ENCODE measurements at places on chromosomes 11 and 22. TPM values are rescaled to one million over a fixed set of nuclear protein-coding genes. Genes with fewer than 3 reads are reported as not detected.

GRCh38 chr11:116234989-116235568, 537.7 kb downstream of the BUD13 start:
- H3K27me3 ChIP-seq: no peaks in the 10 kb centered on the region
- H3K27ac ChIP-seq: no peak overlapping the region
- no peak for DNase-seq
- H3K4me1 ChIP-seq: no peaks in the 10 kb centered on the region
- H3K36me3 ChIP-seq: no peaks in the 10 kb centered on the region

Gene OR52R1
- total RNA-seq: not detected

DNA sequence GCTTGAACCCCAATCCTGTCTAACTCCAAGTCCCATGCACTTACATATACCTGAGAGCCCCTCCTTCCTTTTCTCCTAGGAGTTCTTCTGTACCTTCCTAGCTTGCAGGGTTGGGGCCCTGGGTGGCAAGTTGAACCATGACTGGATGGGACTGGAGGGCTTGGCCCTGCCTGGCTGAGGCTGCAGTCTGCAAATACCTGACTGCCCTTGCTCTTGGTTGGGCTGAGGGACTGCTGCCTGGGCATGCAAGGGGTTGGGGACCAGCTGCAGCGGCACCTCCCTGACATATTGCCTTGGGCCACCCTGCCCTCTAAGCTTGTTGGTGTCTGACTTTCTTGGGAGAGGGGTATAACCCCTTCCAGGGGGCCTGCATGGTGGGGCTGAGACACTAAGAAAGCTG, 9.8 kb upstream of the SLC39A13 start:
- DNase-seq: no peak
- H3K27ac ChIP-seq: no peak overlapping the region
- H3K27me3 ChIP-seq: no peaks in the 10 kb centered on the region
- H3K4me1 ChIP-seq: peaks cover 47% of the 10 kb centered on the region
- no peak overlapping the region for H3K4me3 ChIP-seq

DNA sequence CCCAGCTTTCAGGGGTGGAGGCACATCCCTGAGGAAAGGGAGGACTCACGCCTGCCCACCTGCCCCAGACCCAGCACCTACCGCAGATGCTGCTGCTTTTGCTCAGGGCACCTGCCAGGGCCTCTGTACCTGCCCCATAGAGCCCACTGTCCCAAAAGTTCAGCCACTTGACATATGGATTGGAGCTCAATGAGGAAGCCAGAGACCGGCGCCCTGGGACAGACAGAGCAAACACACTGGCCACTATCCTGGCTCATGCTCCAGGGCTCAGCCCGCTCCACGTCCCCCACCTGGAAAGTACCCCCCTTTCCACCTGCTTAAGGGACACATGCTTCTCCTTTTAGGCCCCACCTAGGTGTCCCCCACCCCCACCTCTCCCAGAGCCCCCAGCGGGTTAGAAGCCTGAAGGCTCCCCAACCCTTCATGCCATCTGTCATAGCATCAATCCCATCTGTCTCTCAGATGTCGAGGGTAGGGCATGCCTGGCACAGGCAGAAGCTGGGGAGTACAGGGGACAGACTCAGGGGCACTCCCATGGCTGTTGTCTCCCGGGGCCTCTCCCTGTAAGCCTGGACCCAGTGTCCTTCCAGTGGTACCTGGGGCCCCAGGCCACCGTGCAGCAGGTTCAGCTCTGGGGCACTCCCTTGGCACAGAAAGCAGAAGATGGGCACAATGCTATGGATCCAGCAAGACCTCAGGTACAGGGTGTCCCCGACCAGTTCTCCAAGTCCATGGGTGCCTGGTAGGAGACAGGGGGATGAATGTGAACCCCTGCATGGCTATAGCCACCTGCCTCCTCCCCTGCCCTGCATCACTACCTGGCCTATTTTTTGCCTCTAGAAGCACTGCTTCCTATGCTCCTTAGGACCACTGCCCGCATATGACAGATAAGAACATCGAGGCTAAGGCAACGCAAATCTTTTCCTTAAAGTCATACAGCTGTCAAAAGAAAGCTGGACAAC, 2.2 kb upstream of the P2RX6 start:
- H3K27me3 ChIP-seq: no peaks in the 10 kb centered on the region
- no peak overlapping the region for H3K4me3 ChIP-seq
- H3K36me3 ChIP-seq: no peaks in the 10 kb centered on the region
- H3K27ac ChIP-seq: peak overlapping the region; percentile 61
- H3K4me1 ChIP-seq: peaks cover 23% of the 10 kb centered on the region
- DNase-seq: no peak

Gene MYOD1
- total RNA-seq: not detected

DNA sequence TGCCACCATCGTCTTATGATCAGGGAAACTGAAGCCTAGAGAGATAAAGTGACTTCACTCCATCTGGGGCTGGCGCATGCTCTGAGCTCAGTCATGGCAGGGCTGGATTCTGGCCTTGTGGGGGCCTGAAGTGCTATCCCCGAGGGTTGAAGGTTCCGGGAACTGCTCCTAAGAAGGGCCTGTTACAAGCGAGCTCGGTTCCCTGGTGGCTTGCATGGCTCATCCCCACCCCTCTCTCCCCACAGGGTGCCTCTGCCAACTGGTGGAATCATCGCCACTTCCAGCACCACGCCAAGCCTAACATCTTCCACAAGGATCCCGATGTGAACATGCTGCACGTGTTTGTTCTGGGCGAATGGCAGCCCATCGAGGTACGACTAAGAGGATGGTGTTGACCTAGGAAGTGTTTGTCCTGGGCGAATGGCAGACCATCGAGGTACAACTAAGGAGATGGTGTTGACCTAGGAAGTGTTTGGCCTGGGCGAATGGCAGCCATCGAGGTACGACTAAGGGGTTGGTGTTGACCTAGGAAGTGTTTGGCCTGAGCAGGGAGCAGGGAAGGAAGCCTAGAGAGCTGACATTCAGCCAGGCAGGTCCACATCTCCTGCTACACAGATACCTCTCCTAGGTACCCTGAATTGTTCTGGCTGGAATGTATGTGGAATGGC, 19.9 kb downstream of the FADS2 start:
- H3K27me3 ChIP-seq: no peaks in the 10 kb centered on the region
- no peaks in the 10 kb centered on the region for H3K4me1 ChIP-seq
- H3K27ac ChIP-seq: no peak overlapping the region
- H3K4me3 ChIP-seq: no peak overlapping the region

- no peaks in the 10 kb centered on the region for H3K27me3 ChIP-seq
- H3K27ac ChIP-seq: no peak overlapping the region
- no peak for DNase-seq
- H3K36me3 ChIP-seq: no peaks in the 10 kb centered on the region
Observed at GRCh38 chr11:132122735-132123134, 752.3 kb downstream of the NTM start.

Gene POU2AF1
- total RNA-seq: 0.64 TPM

GRCh38 chr11:92123540-92123939, 101.1 kb upstream of the FAT3 start:
- no peaks in the 10 kb centered on the region for H3K4me1 ChIP-seq
- no peak for DNase-seq
- no peak overlapping the region for H3K4me3 ChIP-seq
- H3K27ac ChIP-seq: no peak overlapping the region
- H3K36me3 ChIP-seq: no peaks in the 10 kb centered on the region

DNA sequence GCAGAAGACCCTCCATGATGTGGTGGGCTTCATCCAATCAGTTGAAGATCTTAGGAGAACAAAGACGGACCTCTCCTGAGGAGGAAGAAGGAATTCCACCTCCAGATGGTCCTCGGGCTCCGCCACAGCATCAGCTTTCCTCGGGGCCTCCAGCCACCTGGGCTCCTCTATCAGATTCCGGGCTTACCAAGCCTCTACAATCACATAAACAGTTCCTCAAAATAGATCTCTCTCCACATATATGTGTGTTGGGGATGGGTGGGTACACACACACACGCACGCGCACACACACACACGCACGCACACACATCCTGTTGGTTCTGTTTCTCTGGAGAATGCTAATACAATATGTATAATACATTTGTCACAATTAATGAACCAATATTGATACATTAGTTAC, 18.8 kb upstream of the NLRP6 start:
- no peaks in the 10 kb centered on the region for H3K36me3 ChIP-seq
- H3K27ac ChIP-seq: no peak overlapping the region
- no peaks in the 10 kb centered on the region for H3K4me1 ChIP-seq
- H3K27me3 ChIP-seq: no peaks in the 10 kb centered on the region

Gene OR56B4
- not detected for total RNA-seq

GRCh38 chr11:111367411-111368284, 11.4 kb downstream of the POU2AF1 start:
- H3K27ac ChIP-seq: no peak overlapping the region
- H3K36me3 ChIP-seq: no peaks in the 10 kb centered on the region
- no peak overlapping the region for H3K4me3 ChIP-seq
- DNase-seq: no peak
- H3K27me3 ChIP-seq: no peaks in the 10 kb centered on the region
- no peaks in the 10 kb centered on the region for H3K4me1 ChIP-seq

Gene SPON1
- total RNA-seq: 58.1 TPM

- peaks cover 26% of the 10 kb centered on the region for H3K4me1 ChIP-seq
- DNase-seq: no peak
- no peak overlapping the region for H3K27ac ChIP-seq
- no peaks in the 10 kb centered on the region for H3K36me3 ChIP-seq
Observed at GRCh38 chr22:48096851-48097665, 1334.6 kb downstream of the TBC1D22A start.

- no peaks in the 10 kb centered on the region for H3K27me3 ChIP-seq
- no peak for DNase-seq
- no peaks in the 10 kb centered on the region for H3K36me3 ChIP-seq
Observed at GRCh38 chr11:113947994-113948393, 26.9 kb upstream of the HTR3A start.

DNA sequence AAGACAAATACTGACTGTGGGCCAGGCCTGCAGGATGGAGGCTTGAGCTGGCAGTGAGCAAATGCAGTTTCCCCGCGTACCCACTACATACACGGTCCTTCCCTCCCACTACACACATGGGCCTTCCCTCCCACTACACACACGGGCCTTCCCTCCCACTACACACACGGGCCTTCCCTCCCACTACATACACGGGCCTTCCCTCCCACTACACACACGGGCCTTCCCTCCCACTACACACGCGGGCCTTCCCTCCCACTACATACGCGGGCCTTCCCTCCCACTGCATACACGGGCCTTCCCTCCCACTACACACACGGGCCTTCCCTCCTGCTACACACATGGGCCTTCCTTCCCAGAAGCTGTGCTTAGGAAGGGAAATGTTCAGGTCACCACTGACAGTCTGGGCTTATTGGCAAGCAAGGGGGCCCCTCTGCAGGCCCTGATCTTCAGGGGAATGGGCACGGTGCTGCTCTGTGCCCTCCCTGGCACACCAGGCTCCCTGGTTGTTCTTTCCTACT, 10.8 kb downstream of the DNAL4 start:
- H3K36me3 ChIP-seq: peaks cover 8% of the 10 kb centered on the region
- no peak for DNase-seq
- H3K4me1 ChIP-seq: peaks cover 7% of the 10 kb centered on the region
- H3K27ac ChIP-seq: no peak overlapping the region
- no peaks in the 10 kb centered on the region for H3K27me3 ChIP-seq
- H3K4me3 ChIP-seq: no peak overlapping the region

- no peaks in the 10 kb centered on the region for H3K36me3 ChIP-seq
- H3K4me1 ChIP-seq: no peaks in the 10 kb centered on the region
- H3K27ac ChIP-seq: no peak overlapping the region
- H3K27me3 ChIP-seq: no peaks in the 10 kb centered on the region
Observed at GRCh38 chr11:5242933-5243815, 6.5 kb downstream of the HBG1 start.

DNA sequence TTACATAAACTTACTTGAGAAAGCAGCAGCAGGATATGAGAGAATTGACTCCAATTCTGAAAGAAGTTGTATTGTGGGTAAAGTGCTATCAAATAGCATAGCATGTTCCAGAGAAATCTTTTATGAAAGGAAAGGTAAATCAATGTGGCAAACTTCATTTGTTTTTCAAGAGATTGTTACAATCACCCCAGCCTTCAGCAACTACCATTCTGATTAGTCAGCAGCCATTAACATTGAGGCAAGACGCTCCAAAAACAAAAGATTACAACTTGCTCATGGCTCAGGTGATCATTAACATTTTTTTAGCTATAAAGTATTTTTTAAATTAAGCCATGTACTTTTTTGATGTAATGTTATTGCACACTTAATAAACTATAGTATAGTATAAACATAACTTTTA, 357.2 kb downstream of the TMEM135 start:
- no peak for DNase-seq
- no peak overlapping the region for H3K27ac ChIP-seq
- H3K4me3 ChIP-seq: no peak overlapping the region
- no peaks in the 10 kb centered on the region for H3K36me3 ChIP-seq

DNA sequence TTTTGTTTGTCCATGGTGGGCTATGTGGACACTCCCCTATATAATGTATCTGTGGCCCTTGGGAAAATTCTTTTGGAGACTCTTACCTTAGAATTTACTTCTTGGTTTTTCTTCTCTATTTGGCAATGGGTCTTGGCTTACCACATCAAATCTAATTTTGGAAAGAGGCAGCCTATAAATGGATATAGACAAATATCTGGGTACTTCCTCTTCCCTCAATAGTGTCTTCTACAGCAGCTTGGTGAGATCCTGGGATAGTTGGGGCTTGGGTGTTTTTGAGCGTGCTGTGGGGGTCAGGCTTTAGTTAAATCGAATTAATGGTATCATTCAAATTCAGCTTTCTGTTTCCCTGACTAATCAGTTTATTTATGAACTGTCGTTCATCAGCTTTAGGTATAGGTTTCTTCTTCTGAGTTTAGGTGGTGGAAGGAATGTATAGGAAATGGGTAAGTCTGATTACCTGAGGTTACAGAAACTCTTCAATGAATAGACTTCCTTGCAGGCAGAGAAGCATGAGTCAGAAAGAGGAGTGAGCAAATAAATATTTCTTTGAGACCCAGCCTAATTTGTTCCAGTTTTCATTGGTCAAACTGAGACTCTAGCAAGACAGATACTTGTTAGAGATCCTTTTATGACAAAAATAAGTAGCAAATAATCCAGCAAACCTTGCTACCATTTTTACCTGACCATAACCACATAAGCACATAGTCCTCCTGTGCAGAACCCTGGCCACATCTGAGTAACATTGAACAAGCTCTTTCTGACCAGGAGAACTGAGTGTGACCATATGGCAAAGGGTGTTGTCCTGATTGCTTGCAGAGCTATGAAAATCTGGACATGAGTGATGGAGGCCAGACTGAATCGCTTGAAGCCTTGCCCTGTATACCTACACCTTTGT, 68.6 kb upstream of the SORL1-AS1 start:
- H3K4me3 ChIP-seq: no peak overlapping the region
- H3K36me3 ChIP-seq: peaks cover 61% of the 10 kb centered on the region
- no peak overlapping the region for H3K27ac ChIP-seq
- no peaks in the 10 kb centered on the region for H3K4me1 ChIP-seq

- no peak overlapping the region for H3K27ac ChIP-seq
- no peak for DNase-seq
- no peak overlapping the region for H3K4me3 ChIP-seq
- no peaks in the 10 kb centered on the region for H3K4me1 ChIP-seq
- no peaks in the 10 kb centered on the region for H3K27me3 ChIP-seq
- no peaks in the 10 kb centered on the region for H3K36me3 ChIP-seq
Observed at GRCh38 chr11:112159098-112160065, 4.5 kb downstream of the IL18 start.

Gene CTSW
- total RNA-seq: 30.1 TPM

Gene KCNK4
- not detected for total RNA-seq

All from CD4-positive, alpha-beta memory T cell (primary cell).